Stimulated activated CD4-positive, alpha-beta T cell treated with anti-CD3 and anti-CD28 coated beads, Interleukin-12 subunit alpha, Interleukin-12 subunit beta, amount 100 ng/mL, for 48 hours (primary cell): ENCODE measurements at places on chromosomes 4 and X.

DNA sequence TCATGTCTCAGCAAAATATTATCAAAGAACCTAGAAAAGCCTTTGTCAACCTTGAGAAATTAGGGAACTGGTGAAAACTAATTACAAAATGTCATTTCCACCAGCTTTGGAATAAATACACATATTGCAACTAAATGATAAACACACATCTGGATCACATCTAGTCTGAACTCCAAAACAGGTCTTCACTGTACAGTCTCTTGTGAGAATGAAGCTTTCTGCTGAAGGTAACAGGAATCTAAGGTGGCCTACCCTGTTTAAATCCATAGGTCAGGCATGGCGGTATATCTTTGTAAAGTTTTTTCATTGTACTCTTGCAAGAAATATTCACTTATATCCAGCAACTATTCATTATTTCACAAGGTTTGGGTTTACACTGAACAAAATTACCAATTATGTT lies 1.7 kb downstream of the SH3D19 start:
- DNase-seq: no peak

DNA sequence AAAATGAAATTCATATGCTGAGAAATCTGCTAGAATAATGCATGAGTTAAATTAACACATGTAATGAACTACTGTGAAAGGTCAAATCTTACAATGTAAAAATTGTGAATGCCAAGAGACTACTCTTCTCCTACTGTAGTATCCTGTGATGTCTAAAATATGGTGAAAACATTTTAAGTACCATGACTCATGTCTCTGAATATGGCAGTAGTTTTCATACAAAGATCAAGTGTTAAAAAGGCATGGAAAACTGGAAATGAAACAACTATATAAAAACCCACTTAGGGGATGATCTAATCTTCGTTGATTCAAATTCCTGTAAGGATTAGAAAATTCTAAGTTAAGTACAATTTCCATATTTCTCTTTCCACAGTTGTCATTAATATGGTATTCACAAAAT lies 221.3 kb downstream of the PPP3CA start:
- DNase-seq: no peak

DNA sequence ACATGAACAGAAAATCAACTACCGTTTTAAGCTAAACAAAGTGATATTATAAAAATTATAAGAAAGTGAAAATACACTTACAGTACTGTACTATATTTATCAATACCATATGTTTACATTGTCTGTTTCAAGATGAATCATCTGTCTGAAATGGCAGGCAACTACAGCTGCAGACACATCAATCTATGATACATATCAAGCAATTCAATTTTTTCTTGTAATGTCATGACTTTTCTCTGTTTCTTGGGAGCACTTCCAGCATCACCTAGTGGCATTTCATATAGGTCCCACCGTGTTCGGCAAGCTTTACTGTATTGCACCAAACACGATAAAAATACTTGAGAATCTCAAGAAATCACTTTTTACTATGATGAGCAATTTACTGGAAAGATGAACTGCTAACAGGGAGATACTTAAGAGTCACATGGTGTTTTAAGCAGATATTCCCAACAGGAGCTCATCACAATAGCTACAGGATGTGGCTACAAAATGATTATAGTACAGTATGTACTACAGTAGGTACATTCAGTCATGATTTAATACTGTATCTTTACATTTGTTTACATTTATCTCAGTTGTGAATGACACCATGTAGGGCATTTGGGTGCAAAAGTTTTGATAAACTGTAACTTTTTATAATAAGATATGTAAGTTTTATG lies 207.4 kb downstream of the ADAM29 start:
- DNase-seq: no peak

- DNase-seq: no peak
These were observed 31.0 kb downstream of the FRYL start for GRCh38 chr4:48748949-48749596.

GRCh38 chrX:18002791-18003190 lies 141.7 kb upstream of the RAI2 start:
- DNase-seq: no peak

DNA sequence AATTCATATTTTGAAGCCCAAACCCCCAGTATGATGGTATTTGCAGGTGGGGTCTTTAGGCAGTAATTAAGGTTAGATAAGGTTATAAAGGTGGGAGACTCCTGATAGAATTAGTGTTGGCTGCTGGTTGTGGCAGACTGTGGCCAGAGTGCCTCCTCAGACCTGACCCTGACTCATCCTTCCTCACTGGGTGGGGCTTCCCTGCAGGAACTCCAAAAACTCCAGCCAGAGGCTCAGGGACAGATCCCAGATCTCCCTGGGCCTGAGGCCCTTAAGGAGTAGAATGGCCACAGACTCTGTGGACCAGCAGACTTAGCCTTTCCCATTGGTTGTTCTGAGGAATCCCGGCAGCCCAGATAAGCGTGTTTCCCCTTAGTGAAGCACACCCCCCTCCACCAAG lies 463.0 kb upstream of the CPEB2 start:
- no peak for DNase-seq

- no peak for DNase-seq
These were observed 327.0 kb downstream of the HNRNPD start for GRCh38 chr4:82046796-82047195.

- no peak for DNase-seq
These were observed 3.5 kb upstream of the C4orf17 start for GRCh38 chr4:99507349-99507748.

DNA sequence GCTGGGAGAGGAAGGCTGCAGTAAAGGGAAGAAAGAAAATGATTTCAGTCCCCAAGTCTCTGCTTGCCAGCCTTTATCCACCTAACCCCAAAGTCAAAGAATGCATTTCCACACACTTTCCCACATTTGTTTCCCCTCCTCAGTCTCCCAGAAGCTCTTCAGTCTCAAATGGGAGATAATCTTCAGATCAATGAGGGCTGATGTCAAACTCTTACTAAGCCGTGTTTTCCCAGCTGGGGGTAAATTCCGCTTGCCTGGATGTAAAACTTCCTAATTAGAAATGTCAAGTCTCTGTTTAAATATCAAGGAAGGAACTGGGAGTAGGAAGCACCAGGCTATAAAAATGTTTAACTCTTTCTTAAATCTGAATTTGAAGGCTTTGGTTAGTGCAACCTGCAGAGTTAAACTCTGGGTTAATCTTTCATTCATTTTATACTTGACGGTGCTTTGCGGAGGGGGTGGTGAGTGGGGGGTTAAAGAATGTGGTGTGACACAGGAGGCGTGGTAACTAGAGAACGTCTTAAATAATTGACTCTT lies 601.4 kb upstream of the ACTRT1 start:
- DNase-seq: no peak

DNA sequence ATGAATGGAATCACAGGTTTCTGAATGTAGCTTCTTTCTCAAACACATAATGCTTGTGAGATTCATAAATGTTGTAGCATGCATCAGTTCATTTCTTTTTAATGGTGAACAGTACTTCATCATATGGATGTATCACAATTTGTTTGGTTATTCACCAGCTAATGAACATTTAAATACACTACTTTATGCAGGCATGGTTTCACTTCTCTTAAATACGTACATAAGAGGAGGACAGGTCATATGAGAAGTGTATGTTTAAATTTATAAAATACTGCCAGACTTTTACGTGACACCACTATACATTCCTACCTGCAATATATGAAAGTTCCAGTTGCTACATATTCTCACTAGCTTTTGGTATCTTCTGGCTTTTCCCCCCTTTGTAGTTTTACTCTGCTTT lies 65.4 kb downstream of the ANKRD17 start:
- DNase-seq: no peak

DNA sequence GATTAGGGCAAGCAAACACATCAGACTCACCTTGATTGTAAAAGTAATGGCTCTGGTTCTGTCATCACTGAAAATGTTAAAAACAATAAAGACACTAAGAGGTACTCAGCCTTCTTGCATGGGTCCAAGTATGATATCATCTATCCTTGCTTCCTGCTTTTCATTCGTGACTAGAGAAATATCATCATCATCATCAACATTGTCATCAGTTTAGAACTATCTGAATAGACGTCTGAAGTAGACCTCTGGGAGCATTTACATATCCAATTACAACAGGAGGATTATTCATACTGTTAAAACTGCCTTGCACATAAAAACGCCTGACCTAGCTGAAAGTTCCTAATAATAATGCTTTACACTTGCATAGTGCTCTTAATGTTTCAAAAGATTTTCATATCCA lies 9.8 kb upstream of the FRAS1 start:
- DNase-seq: no peak

GRCh38 chr4:165368114-165368513 lies 10.7 kb upstream of the CPE start:
- DNase-seq: no peak

DNA sequence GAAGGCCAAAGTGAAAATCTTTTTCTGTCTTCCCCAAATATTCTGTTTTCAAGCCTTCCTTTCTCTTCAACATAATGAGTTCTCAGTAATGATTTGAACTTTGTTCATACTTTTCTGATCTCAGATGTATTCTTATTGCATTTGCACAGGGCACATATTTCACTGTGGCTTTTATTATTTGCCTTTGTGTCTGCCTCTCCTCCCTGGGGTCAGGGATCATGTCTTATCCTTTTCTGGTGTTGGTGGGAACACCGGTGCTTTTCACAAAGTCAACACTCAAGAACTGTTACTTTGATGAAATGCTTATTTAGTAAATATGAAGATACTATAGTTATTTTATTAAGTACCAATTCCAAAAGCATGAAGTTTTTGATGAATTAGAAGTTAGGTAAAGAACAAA lies 143.8 kb downstream of the FRAS1 start:
- DNase-seq: no peak

DNA sequence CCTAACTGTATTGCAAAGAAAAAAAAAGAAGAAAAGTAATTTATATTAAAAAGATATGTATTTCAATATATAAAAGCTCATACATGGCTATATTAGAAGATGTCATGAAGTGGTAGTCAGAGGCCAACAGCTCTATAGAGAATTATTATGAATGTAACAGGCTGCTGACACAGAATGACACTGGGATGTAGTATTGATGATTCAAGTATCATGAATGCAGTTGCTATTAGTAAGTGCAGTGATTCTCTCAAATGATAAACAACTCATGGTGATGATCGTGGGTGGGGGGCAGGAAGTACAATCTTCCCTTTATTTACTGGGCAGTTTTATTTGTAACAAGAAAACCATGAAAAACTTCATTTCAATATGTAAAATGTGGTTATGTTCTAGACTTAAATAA lies 124.6 kb downstream of the COL4A6 start:
- no peak for DNase-seq

DNA sequence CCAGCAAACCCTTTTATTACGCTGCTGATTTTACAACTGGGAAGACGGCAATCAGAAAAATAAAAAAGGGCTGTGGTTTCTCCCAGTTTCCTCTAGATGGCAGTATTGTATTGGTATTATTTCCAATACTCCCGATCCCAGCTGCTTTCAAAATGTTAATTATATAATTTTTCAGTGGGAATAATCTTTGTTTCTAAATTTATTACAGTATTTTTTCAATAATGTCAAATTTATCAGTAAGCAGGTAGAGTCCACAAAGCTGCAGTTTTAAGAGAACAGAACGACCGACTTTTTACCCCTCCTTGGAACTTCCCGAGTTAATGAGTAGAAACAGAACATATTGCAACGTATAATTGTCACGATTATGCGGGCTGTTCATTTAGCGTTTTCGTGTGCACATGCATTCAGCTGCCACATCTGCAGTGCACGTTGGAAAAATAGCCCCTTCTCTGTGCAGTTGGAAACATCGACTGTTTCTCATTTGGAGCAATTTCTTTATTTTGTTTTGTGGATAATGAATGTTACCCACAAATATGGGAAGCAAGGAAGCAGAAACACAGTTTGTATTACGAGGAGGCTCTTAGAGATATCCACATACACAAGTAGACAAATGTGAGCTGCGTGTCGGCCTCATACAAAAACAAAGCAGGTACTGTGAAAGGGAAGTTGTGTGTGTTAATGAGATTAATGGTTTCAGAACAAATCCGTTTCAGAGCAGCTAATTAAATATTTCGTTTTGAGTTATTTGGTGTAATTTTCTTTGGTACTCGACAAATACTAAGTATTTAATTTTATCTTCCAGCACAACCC lies 188.0 kb downstream of the STIM2 start:
- no peak for DNase-seq

DNA sequence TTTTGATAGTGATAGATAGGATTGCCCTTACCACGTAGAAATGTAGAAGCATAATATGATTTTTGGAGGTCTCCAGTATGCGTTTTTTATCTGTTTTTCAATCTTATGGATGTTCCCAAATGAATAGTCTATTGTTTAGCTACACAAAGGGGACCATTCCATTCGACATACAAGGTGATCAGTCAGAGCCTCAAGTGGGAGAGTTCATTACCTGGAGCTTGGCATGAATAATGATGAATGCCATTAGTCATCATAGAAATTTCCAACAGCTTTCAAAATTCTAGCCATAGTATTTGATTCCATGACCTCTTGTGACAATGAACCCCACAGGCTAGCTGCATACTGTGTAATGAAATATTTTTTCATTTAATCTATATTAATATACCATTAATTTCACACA lies 123.6 kb downstream of the PDHA2 start:
- no peak for DNase-seq

GRCh38 chrX:38881727-38882126 lies 80.5 kb downstream of the MID1IP1 start:
- DNase-seq: no peak

- no peak for DNase-seq
These were observed 4.4 kb downstream of the CDK16 start for GRCh38 chrX:47222751-47223350.

GRCh38 chrX:124216396-124217115 lies 115.9 kb upstream of the TEX13D start:
- DNase-seq: no peak

DNA sequence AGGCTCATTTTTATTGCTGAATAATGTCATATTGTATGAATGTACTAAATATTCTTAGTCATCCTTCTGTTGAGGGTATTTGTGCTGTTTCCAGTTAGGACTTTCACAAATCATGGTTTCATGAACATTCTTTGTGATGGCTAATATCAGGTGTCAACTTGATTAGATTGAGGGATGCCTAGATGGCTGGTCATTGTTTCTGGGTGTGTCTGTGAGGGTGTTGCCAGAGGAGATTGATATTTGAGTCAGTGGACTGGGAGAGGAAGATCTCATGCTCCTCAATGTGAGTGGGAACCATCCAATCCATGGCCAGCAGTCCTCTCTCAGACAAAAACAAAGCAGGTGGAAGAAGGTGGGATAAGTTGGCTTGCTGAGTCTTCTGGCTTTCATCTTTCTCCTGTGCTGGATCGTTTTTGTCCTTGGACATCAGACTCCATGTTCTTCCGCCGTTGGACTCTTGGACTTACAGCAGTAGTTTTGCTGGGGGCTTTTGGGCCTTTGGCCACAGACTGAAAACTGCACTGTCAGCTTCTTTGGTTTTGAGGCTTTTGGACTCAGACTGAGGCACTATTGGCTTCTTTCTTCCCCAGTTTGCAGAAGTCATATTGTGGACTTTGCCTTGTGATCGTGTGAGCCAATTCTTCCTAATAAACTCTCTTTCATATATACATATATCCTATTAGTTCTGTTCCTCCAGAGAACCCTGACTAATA lies 11.9 kb upstream of the HS3ST1 start:
- DNase-seq: no peak
